Activated naive CD8-positive, alpha-beta T cell treated with anti-CD3 and anti-CD28 coated beads for 36 hours (primary cell): ENCODE measurements at places on chromosomes 11 and 22. TPM values are rescaled to one million over a fixed set of nuclear protein-coding genes. Genes with fewer than 3 reads are reported as not detected.

Gene MGAT3
- total RNA-seq, result 1.2 TPM

DNA sequence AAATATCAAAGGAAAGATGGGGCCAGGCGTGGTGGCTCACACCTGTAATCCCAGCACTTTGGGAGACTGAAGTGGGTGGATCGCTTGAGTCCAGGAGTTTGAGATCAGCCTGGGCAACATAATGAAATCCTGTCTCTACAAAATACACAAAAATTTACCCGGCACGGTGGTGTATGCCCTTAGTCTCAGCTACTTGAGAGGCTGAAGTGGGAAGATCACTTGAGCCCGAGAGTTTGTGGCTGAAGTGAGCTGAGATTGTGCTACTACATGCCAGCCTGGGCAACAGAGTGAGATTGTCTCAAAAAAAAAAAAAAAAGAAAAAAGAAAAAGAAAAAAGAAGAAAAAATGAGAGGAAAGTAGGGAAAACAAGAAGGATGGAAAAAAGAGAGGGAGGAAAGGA, 3.8 kb upstream of the TRIM6 start:
- H3K27ac ChIP-seq, result no peak overlapping the region
- peaks cover 10% of the 10 kb centered on the region for H3K4me1 ChIP-seq
- no peak for DNase-seq
- H3K4me3 ChIP-seq, result no peak overlapping the region
- H3K36me3 ChIP-seq, result no peaks in the 10 kb centered on the region

DNA sequence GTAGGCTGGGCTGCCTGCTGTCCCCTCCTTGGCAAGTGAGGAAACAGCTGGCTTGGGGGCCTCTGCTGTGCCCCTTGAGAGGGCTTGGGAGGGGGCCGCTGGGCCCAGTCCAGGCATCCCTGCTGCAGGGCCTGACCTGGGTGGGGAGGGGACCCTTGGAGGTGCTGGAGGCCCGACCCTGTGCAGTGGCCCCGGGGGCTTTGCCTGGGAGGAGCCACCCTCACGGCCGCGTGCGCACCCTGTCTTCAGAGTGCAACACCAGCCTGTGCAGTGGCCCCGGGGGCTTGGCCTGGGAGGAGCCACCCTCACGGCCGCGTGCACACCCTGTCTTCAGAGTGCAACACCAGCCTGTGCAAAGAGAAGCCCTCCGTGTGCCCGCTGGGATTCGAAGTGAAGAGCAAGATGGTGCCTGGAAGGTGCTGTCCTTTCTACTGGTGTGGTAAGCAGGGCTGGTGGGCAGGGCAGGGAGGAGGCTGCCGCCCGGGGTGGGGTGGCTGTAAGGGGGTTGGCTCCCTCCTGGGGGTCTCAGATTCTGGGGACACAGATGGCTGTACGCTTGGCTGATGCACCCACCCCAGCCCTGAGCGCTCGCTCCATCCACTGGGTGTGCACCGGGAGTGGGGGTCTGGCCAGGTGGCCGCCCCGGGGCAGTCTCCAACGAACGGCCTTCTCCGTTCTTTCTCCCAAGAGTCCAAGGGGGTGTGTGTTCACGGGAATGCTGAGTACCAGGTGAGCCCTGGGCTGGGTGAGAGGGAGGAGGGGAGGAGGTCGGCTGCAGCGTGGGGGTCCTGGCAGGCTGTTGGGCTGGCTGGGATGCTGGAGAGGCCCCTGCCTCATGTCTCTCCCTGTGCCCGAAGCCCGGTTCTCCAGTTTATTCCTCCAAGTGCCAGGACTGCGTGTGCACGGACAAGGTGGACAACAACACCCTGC, 32.9 kb downstream of the MUC2 start:
- DNase-seq, result no peak
- no peak overlapping the region for H3K4me3 ChIP-seq
- H3K4me1 ChIP-seq, result no peaks in the 10 kb centered on the region
- no peaks in the 10 kb centered on the region for H3K27me3 ChIP-seq
- H3K36me3 ChIP-seq, result no peaks in the 10 kb centered on the region

DNA sequence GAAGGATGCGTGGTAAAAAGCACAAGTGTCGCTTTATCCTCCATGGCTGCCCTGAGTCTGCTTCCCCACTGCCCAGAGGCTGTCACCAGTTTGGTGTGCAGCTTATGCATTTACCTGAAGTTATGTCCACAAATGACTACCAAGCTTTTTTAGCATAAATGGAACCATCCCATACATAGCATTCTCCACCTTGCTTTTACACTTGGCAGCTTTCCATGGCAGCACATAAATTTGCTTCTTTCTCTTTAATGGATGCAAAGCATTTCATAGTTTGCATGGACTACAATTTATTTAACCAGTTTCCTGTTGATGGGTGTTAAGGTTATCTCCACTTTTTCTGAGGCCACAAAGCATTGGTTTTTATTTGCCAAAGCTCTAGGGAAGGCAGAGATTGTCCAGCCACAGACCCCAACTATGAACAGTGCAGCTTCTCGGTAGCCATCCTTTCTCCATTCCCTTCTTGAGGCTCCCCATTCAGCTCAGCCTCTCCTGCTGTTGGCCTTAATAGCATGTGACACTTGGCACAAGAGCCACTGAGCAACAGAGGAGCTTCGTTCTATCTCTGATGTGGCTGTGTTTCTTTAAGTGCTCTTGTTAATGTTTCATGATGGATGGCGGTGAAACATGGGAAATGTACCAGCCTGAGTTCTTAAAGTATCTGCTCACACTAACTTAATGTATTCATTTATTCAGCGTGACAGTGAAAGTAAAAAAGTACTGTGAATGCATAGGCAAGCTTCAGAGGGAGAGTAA, 59.8 kb upstream of the NAV2 start:
- no peak overlapping the region for H3K27ac ChIP-seq
- H3K27me3 ChIP-seq, result no peaks in the 10 kb centered on the region
- no peak for DNase-seq

DNA sequence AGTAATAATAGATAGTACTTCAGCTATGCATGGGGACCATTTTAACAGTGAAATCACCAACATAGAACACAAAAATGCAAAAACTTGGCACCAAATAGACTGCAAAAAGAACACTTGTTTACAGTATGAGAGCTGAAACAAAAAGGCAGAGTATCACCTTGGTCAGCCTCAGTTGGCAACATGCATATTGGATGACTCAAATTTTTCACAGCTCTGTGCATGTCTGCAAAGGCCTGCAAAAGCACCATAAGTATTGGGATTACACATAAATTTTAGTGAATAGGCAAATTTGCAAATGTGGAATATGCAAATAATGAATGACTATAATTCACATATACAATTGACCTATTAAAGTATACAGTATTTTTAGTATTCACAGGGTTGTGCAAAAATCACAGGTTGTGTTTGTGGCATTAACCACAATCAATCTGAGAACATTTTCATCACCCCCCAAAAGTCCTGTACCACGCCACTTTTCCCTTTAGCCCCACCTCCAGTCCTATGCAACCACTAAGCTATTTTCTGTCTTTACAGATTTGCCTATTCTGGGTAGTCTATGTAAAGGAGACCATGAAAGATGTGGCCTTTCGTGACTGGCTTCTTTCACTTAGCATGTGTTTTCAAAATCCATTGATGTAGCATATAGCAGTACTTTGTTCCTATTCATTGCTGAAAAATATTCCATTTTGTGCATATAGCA, 47.2 kb downstream of the CCDC15 start:
- H3K4me1 ChIP-seq, result no peaks in the 10 kb centered on the region
- DNase-seq, result no peak
- H3K4me3 ChIP-seq, result no peak overlapping the region

GRCh38 chr22:39940757-39941305, 19.4 kb upstream of the TMA7B start:
- peaks cover 25% of the 10 kb centered on the region for H3K36me3 ChIP-seq
- peak overlapping the region; percentile 89 for H3K27ac ChIP-seq
- peak overlapping the region; percentile 35 for H3K4me3 ChIP-seq
- peaks cover 97% of the 10 kb centered on the region for H3K4me1 ChIP-seq
- H3K27me3 ChIP-seq, result no peaks in the 10 kb centered on the region
- no peak for DNase-seq

Gene MS4A6E
- total RNA-seq, result not detected

Gene MMP7
- not detected for total RNA-seq

Gene CENPM
- 70.5 TPM for total RNA-seq

Gene HSPB2
- not detected for total RNA-seq

Gene TRIM51
- not detected for total RNA-seq

- no peak overlapping the region for H3K27ac ChIP-seq
- peaks cover 24% of the 10 kb centered on the region for H3K4me1 ChIP-seq
- DNase-seq, result no peak
- H3K36me3 ChIP-seq, result peaks cover 20% of the 10 kb centered on the region
These were observed 6.2 kb downstream of the SRSF8 start for GRCh38 chr11:95072948-95073347.

Gene NXPE1
- total RNA-seq, result not detected

DNA sequence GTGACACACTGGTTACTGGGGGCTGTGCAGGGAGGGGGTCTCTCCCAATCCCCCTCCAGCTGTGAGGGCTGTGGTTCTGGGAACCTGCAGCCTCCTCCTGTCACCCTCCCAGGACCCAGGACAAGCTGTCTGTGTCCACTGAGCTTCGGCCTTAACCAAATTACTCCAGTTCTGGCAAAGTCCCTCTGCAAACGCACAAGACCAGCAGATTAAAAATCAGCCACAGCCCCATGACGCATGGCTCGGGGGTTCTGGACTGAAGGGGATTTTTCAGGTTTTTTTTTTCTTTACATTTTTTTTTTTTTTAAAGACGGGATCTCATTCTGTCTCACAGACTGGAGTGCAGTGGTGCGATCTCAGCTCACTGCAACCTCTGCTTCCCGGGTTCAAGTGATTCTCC, 32.2 kb upstream of the A4GALT start:
- H3K4me1 ChIP-seq, result no peaks in the 10 kb centered on the region
- peaks cover 6% of the 10 kb centered on the region for H3K27me3 ChIP-seq
- no peak for DNase-seq
- H3K27ac ChIP-seq, result no peak overlapping the region
- no peak overlapping the region for H3K4me3 ChIP-seq

GRCh38 chr22:19178065-19178656, 375 bp downstream of the SLC25A1 start:
- no peaks in the 10 kb centered on the region for H3K27me3 ChIP-seq
- H3K36me3 ChIP-seq, result peaks cover 6% of the 10 kb centered on the region
- no peak overlapping the region for H3K27ac ChIP-seq
- peak overlapping the region; percentile 71 for H3K4me3 ChIP-seq

DNA sequence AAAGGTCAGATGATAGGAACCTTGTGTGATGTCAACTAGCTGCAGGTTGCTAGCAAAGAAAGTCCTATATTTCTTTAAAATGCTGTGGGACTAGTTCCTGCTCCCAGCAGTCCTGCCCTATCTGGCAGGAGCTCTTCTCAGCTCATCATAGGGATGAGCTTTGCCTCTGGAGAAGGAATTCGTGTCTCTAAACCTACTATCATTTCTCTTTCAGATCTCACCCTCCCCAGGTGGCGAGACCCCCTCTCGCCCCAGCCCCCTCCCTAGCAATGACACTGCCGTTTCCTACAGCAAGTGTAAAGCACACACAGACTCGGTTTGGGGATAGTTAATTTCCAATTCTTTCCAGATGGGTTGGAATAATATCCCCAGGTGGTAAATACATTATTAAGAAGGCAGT, 533.3 kb downstream of the OPCML start:
- DNase-seq, result no peak
- no peak overlapping the region for H3K4me3 ChIP-seq
- H3K4me1 ChIP-seq, result no peaks in the 10 kb centered on the region
- H3K36me3 ChIP-seq, result no peaks in the 10 kb centered on the region
- H3K27me3 ChIP-seq, result peaks cover 18% of the 10 kb centered on the region
- H3K27ac ChIP-seq, result no peak overlapping the region

Gene TUB
- 0.19 TPM for total RNA-seq

- no peaks in the 10 kb centered on the region for H3K36me3 ChIP-seq
- peaks cover 11% of the 10 kb centered on the region for H3K27me3 ChIP-seq
- H3K4me1 ChIP-seq, result no peaks in the 10 kb centered on the region
- H3K4me3 ChIP-seq, result no peak overlapping the region
- no peak for DNase-seq
These were observed 52.3 kb upstream of the LMO1 start for GRCh38 chr11:8315954-8316353.

Gene NNMT
- total RNA-seq, result not detected

GRCh38 chr22:43643387-43643786, 168.7 kb downstream of the EFCAB6 start:
- H3K27me3 ChIP-seq, result peaks cover 13% of the 10 kb centered on the region
- no peaks in the 10 kb centered on the region for H3K4me1 ChIP-seq
- peaks cover 3% of the 10 kb centered on the region for H3K36me3 ChIP-seq
- no peak overlapping the region for H3K4me3 ChIP-seq
- no peak for DNase-seq

DNA sequence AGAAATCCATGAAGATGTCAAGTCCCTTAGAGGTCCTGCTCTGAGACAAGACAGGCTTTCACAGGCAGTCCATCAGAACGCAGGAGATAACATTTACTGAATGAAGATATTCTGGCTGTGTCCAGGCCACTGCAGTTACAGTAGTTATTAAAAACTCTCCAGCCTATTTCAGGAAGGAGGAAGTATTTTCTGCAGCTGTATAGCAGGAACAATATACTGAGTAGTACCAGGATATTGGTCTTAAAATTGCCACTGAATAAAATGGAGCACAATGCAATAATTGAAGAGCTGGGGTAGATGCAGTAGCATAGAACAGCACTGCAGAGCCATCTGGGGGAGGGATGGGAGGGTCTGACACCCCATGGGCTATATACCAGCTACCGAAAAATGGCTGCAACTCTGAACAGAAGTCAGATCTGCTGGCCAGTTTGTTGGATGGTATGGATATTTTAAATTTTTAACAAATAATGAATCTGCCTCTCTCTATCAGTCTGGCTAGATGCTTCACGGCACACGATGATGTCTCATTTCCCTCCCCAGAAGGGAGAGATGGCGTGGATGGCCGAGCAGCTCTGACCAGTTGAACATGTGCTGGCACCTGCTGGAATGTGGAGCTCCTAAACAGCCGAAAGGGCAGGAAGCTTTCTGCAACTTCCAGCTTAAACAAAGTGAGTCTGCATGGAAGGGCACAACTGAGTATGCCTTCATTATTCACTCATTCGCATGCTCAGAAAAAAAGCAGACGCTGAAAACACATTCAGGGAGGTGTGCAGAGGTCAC, 342.1 kb upstream of the SYN3 start:
- H3K36me3 ChIP-seq, result no peaks in the 10 kb centered on the region
- H3K27ac ChIP-seq, result no peak overlapping the region
- DNase-seq, result no peak

Gene DHCR7
- 87.3 TPM for total RNA-seq

Gene GDPD5
- 5.9 TPM for total RNA-seq

Gene TNNT3
- total RNA-seq, result 0.50 TPM

Gene MS4A15
- not detected for total RNA-seq
